ENCODE measurements at places on chromosomes 5 and 9.
A peak's percentile ranks its signal among the peaks of the same experiment; 100 is the strongest.

- no peak for DNase-seq
These were observed 181.3 kb upstream of the ELL2 start for GRCh38 chr5:96142786-96143434.

GRCh38 chr9:132268725-132269352 is 85.9 kb downstream of the SETX start:
- DNase-seq = peak; percentile 56

- no peak for DNase-seq
These were observed 20.7 kb downstream of the TTC39B start for GRCh38 chr9:15286161-15286821.

- no peak for DNase-seq
These were observed 8.3 kb downstream of the RFX3 start for GRCh38 chr9:3517377-3518048.

DNA sequence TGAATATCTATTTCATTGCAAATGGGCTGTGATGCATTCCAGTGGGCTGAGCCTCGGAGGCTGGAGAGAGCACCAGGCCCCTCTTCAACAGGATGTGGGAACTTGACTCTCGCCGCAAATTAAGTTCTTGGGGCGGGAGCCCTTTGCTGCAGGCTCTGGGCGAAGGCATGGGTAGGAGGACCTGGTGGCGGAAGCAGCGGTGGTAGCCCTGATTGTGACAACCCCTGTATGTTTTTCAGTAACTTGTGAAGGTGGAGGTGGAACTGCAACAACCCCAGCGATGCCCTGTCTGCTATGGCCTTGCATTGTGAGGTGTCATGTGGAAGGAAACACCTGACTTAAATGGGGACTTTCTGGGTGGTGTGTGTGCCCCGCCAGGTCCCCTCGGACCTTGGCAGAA is 9.4 kb downstream of the FYB1 start:
- DNase-seq = peak; percentile 46

DNA sequence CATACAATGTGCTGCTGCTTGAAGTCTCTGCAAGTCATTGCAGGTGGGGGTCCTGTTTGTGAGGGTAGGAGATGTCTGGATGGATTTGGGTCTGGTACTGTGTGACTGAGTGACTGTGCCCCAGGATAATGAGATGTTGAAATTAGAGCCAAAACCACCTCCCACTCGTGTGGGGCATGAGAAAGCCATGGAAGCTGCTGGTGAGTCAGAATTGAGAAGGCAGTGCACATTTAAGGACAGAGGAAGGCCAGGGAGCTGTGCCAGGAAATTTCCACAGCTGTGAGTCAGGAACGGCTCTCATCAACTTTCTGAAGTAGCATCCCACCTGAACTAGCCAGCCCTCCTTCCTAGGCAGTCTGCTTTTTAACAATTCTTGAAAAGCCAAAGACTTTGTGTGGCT is 229.8 kb downstream of the DRD1 start:
- no peak for DNase-seq

GRCh38 chr5:109923205-109923604 is 233.5 kb downstream of the MAN2A1 start:
- no peak for DNase-seq

DNA sequence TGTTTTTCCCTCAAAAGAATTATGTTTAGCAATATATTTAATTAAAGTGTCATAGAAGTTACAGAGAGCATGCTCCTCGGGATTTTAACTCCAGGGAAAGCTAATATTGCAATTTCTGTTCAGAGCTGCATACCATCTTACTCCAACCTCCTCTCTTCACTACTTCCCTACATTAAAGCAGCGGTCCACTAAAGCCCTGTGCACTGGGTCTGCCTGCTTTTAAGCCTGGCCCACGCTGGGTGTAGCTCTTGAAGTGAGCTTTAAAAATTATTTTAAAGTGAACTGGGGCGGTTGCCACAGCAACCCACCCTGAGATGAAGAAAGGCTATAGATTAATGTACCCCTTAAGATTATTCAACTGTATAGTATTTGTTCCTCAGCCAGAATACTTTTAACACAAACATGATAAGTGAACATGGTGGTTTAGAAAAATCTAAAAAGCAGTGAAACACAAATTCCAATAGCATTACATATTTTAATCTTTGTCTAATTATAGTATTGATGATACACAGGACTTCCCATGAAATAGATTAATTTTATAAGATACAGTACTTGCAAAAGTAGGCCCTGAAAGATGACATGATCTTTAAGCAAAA is 3.9 kb upstream of the MEF2C start:
- no peak for DNase-seq

- no peak for DNase-seq
These were observed 144.3 kb downstream of the ACTBL2 start for GRCh38 chr5:57338068-57338867.

DNA sequence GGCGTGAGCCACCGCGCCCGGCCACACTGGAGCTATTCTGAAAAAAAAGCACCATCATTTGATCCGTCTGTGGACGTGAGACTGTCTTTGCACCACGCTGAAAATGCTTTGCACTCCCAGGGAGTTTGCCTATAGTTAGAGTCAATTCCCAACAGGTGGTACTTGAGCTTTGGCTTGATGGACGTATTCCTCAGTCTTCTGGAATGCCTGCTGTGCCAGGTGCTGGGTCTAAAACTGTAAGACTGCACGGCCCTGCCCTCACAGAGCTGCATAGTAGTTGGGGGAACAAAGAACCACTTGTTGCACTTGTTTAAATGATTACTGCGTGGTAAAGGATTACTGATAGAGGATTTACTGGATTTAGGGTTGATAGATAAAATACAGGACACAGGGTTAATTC is 3.4 kb upstream of the CCNO start:
- DNase-seq = no peak

DNA sequence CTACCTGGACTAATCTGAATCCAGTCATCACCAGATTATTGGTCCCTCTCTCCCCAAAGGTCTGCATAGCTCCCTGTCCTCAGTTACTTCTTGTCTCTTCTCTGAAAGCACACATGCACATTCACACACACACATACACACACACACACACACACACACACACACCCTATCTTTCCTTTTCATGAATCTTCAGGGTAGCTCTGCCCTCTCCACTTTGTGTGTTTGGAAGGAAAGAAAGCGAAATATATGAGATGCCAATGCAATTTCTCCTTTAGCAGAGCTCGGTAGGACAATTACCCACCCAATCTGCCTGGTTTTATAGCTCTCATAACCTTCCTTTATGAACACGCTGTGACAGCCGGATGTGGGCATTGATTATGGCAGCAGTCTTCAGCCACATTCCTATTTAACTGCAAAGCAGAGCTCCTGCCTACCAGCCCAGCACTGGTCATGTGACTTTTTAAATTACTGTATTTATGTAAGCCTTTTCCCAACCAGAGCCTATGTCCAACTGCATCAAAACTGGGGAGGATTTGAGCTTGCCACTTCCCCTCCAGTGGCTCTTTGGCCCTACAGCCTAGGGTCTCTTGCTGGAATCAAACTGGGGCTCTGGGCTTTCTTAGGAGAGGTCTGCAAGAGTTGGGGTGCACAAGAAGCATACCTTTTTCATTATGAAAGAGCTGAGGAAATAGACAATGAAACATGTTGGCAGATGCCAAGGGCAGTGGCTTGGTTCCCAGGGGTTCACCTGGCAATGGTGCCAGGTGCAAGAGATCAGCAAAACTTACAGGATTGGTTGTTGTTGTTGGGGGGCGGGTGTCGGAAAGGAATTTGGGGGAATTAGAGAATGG is 20.8 kb upstream of the MATR3 start:
- DNase-seq = no peak

- DNase-seq = no peak
These were observed 1.3 kb downstream of the BRD3 start for GRCh38 chr9:134066526-134066912.

GRCh38 chr5:136005476-136005875 is 23.3 kb upstream of the TGFBI start:
- DNase-seq = no peak

- no peak for DNase-seq
These were observed 13.0 kb downstream of the RGS7BP start for GRCh38 chr5:64518793-64519192.

- no peak for DNase-seq
These were observed 52.4 kb downstream of the ARHGEF37 start for GRCh38 chr5:149633476-149634350.

DNA sequence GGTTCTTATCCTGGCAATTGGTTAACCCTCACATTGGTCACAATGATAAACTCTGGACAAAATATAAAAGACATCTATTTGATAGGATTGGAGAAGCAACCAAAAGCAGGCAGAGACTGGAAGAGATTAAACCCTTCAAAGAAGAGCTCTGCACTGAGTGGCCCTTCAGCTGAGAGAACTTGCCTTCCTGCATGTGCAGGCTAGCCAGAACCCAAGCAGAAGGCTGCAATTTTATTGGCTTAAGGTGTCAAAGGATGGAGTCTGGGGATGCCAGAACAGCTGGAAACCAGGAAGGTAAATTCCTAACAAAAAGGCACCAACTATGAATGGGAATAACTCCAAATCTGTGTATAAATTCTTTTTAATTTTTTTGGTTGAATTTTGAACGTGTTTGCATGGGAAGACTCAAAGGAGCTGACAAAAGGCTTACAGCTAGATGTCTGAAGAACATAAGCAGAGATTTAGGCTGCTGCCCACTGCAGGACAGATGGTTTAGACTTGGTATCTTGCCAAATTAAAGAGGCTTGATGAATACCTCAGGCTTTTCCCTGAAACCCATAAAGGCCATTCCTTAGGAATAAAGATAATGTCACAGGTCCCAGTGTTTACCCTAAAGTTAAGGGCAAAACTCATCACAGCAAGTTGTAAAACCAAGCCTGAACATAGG is 66.3 kb downstream of the NR2F1 start:
- no peak for DNase-seq

- DNase-seq = no peak
These were observed 208.0 kb upstream of the ARRDC3 start for GRCh38 chr5:91591076-91591475.

DNA sequence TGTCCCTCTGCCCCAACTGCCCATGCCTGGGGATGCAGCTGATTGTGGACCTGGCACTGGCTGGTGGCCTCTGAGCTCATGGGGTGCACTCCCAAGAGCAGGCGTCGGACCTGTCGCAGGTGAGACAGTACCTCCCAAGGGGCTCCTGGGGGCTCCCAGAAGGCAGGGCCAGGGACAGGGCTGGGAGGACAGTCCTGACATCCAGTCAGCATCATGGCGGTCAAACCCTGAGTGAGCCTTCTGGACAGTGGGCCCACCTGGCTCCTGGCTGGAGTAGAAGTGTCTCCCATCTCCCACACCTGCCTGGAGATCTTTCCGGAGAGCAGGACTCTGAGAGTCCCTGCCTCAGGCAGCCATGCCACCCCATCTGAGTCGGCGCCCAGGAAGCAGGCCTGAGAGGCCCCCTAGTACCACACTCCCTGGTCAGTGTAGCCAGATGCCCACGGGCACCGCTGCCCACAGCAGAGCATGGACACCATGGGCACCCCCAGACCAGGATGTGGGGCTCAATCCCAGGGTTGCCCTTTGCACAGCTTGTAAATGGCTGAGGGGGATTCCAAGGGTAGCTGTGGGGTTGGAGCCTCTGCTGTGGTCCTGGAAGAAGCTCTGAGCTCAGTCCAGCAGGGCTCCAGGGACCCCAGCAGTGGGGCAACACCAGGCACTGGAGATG is 6.6 kb downstream of the LCN9 start:
- no peak for DNase-seq

DNA sequence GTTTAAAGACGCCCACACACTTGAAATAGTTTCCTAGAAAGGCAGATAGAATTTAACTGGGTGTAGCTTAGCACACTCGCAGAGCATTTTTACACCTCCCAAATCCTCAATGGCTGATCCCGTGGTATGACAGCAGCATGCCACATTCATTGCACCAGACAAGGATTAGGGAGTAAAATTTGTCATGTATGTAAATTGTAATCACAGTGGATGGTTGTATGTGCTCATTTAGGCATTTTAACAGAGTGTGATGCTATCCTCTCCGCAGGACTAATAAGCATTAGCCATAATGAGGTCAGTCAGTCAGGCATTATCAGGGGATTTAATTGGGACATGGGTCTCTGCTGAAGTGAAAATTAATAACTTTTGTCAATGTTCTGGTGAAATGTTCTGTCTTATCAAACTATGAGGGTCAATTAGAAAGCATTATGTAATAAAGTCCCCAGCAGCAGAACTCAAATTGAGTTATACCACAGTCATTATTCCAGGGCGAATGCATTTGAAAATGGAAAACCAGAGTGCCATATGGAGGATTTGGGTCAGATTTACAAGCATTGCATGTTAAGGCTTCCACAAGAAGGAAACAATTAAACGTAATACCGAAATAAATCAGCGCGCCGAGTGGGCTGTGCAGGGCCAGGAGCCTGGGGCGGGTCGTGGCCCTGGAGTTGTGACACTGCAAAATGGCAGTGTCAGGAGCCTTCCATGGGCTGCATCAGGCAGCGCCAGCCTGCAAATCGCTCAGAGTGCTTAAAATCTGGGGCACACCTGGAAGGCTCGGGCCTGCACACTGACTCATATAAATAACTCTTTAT is 602.2 kb downstream of the BNC2 start:
- no peak for DNase-seq

Data from stimulated activated CD4-positive, alpha-beta T cell treated with anti-CD3 and anti-CD28 coated beads, TNF-alpha, amount 100 ng/mL, for 1 hour (primary cell).